Neural crest cell (in vitro differentiated cells): ENCODE measurements at places on chromosomes 3 and 15.

DNA sequence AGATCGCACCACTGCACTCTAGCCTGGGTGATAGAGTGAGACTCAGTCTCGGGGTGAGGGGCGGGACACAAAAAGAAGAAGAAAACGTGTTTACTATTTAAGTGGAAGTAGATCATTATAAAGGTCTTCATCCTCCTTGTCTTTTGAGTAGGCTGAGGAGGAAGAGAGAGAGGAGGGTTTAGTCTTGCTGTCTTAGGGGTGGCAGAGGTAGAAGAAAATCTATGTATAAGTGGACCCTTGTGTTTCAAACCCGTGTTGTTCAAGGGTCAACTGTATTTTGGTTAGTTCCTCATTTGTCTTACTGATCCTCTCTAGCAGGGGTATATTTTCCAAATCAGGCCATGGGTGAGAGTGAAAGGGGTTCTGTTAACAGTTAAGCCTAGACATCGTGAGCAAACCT, 40.1 kb downstream of the TRIM71 start:
- DNase-seq, result no peak

DNA sequence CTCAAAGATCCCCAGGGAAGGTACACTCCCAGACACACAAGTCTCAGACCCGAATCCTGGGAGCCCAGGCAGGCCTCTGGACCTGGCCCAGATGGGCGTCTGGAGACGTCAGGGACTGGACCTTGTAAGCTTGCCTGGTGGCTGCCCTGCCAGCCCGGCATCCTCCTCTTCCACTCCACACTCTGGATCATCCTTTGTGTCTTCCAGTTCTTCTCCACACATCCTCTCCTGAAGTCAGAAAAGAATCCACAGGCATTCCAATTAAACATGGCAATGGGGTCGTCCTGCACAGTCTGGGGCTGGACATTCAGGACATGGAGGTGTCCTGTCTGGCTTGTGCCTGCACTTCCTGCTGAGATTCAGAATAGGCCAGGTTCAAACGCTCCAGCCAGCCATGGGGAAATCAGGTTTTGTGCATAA, 208.8 kb upstream of the IGF1R start:
- DNase-seq, result no peak

- DNase-seq, result no peak
Observed at GRCh38 chr15:99114511-99115299, 9.8 kb downstream of the SYNM start.

DNA sequence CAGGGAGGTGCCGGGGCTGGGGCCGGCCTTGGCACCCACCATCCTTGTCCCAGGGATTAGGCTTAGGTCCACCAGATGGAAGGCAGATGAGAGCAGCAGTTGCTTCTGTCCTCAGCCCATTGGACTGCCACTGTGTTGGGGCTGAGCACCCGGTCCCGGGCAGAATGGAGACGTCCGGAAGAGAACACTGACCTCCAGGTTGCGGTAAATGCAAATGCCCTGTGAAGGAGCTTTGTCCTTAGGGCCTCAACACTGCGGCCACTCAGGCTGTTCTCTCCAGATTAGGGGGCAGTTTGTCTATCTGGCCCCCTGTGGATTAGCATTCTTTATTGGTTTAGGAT, at the start of gene SERINC4:
TSS of gene SERINC4 (minus strand) at position 276 of the 341 bp plus-strand sequence. CDS start at position 42, 234 bp downstream.
- no peak for DNase-seq

DNA sequence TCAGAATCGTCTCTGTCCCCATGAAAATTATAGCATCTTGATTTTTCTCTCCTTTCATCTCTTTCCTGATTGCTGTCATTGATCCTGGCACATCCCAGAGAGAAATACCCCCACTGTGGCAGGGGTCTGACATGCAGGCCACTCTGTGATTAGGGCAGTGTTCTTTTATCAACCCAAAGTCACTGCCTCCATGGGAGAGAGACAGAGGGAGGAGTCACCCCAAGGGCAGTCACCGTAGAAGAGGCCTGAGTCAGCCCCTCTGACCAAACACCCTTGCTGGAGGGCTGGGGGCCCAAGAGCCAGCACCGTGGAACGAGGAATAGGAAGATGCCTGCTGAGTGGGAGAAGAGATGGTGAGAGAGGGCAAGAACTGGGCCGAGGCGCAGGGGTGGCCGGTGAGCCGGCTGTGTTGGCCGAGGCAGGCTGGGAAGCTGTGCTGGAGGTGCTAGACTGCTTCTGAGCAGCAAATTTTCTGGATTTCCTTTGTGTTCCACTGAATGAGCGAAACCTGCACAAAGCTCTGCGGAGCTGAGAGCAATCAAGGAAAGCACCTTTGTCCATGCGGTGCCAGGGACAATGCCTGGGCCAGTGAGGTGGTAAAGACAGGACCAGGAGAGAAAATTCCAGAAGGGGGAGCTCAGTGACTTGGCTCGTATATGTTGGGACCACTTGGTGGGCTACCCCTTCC, 103.8 kb downstream of the ADCY5 start:
- DNase-seq, result no peak

DNA sequence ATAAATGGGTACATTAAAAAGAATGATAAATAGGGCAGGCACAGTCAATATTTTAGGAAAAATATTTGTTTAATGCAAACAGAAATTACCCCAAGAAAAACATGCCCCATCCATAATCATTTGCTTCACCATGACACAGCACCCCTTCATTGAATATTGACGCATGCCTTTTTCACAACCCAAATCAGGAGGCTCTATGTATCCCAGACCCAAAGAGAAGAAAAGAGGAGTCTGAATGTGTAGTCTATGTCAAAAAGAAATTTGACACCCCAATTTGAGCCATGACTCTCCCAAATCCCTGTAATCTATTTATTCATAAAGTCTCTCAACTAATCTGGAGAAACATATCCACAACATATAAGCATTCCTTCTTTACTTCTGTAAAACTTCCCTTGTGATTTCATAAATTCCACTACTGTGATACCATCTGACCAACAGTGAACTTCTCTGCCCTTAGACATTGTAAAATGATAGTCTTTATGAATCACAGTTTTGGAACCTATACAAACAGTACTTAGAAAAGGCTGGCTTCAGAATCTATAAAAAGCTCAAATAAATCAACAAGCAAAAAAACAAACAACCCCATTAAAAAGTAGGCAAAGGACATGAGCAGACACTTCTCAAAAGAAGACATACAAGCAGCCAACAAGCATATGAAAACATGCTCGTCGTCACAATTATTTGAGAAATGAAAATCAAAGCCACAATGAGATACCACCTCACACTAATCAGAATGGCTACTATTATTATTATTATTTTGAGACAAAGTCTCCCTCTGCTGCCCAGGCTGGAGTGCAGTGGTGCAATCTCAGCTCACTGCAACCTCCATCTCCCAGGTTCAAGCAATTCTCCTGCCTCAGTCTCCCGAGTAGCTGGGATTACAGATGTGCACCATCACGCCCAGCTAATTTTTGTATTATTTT, 53.4 kb upstream of the XRN1 start:
- DNase-seq, result no peak

GRCh38 chr3:15291589-15292541, 40.5 kb downstream of the SH3BP5 start:
- no peak for DNase-seq

DNA sequence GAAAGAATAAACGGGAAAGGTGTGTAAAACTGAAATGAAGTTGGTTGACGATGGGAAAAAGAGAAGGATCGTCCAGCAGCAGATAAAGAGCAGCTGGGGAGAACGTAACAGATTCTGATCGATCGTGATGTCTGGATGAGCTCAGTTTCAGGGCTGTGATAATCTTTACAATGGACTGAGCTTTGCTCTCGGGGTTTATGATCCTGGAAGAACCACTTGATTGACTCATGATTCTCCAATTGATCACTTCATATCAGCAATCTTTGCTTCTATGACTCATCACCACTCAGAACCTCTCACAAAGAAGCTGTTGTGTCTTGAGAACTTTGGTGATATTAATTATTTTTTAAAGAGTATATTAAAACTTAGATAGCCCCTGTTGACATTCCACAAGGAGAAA, 690.7 kb downstream of the TUSC7 start:
- no peak for DNase-seq

- no peak for DNase-seq
Observed at GRCh38 chr3:10428406-10429091, 76.8 kb downstream of the ATP2B2 start.

DNA sequence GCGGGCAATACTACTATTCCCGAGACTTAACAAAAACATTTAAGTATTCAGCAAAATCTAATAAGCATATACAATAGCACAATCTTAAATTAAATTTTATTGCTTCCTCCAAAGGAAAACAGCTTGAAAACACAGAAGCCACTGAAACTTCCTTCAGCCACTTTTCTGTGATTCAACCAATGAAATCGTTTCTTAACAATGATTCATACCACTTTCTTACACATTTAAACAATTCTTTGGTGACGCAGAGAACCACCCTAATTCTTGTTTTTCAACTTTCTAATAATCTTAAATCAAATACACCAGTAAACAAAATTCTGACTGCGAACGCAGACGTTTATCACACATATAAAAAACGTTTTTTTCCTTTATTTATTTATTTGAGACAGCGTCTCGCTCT, 4.1 kb downstream of the TJP1 start:
- no peak for DNase-seq

- no peak for DNase-seq
Observed at GRCh38 chr15:71691458-71692417, 118.6 kb upstream of the NR2E3 start.

DNA sequence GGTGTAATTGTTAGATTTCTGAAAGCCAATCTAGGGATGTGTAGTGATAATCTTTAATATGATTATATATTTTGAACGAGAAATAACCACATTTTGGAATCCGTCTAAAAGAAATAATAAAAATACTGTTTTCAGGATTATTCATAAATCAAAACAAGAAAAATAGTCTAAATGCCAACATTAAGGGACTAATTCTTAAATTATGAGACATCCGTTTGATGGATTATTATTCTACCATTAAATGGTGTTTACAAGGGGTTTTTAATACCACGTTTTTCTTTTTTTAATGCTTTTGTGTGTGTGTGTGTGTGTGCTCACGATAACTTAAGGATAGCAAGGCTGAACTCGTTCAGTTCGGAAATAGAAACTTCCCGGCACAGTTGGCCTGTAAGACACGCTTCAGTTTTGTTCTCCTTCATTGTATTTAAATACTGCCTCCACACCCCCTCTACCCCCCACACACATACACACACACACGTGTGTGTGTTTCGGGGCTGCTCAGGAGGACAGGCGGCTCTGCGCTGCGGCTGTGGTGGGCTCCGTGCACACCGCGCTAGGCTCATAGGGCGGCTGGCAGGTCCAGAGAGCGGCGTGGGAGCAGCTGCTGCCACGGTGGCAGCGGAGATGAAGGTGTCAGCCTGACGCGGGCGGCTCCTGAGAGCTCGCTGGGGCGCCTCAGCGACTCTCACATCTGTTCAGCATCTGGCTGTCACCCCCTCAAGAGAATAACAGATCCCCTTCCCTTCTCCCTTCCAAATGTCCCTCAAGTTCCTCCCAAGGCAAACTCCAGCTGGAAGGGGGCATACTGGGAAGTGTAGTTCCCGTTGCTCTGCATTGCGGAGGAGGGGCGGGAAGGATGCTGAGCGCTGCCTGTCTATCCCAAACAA, 23.0 kb upstream of the ANP32A start:
- DNase-seq, result peak; percentile 16

GRCh38 chr3:133276594-133276993, 123.3 kb upstream of the BFSP2 start:
- DNase-seq, result no peak

GRCh38 chr15:42108189-42108588, 13.8 kb upstream of the PLA2G4D start:
- no peak for DNase-seq

- DNase-seq, result no peak
Observed at GRCh38 chr15:95489103-95489502, 841.4 kb upstream of the NR2F2 start.

DNA sequence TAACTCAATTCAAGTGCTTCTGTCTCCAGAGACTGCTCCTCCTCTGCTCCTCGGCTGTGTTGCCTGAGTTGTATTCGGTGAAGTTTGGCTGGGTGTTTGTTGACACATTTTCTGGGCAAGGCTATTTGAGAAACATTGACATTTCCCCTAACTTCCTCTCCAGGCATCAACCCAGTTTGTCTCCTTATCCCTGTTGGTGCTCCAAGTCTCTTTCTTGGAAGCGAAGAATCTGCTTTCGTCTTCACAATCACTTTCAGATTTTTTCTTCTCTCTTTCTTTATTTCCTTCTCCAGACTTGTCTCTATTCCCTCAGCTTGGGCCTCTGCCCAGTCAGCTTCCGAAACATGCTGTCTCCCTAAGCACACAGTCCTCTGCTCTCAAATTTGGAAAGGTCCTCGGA, 84.7 kb downstream of the ETV5 start:
- DNase-seq, result no peak

DNA sequence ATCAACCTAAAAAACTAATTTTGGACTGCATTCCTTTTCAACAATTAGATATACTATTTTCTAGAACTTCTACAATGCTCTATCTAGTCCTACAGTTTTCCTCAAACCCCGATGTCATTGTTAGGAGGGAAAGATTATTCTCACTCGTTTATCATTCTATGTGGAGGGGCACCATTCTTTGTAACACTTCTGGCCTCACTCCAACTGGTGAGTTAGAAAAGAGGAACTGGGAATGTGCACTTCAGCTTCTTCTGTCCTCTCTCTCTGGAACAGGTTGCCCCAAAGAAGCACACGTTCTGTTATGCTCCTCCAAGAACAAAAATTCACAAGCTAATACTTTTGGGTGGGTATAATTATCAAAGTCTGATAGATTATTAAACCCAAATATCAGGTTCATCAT, 137.9 kb downstream of the UACA start:
- DNase-seq, result no peak

DNA sequence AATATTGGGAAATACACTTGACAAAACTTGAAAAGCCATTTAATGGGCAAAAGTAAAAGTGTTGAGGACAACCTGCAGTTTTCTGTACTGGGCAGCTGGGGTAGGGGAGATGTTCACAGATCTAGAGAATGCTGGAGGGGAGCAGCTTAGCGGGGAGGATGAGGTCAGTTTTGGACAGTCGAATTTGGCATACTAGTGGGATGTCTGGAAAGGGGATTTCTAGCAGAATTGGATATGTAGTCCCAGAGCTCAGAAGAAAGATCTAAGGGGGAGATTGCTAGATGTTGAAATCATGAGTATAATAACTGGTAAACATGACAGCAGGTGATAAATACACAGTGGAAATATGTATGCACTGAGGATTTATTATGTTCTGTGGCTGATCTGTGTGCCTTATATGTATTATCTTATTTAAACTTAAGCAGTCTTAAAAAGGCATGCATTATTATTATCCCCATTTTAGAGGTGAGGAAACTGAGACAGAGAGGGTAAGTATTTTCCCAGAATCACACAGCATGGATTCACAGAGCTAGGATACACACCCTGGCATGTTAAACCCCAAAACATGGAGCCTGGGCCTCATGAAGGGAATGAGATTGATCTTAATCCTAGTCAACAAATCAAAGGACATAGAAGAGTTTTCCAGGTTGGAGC, 42.7 kb downstream of the TLNRD1 start:
- DNase-seq, result no peak

GRCh38 chr15:62506217-62506805, 341.2 kb upstream of the C2CD4B start:
- no peak for DNase-seq

GRCh38 chr15:39670687-39671086, 89.8 kb downstream of the THBS1 start:
- DNase-seq, result no peak
